ENCODE measurements at places on chromosomes 1 and 21. TPM values are rescaled to one million over a fixed set of nuclear protein-coding genes. Genes with fewer than 3 reads are reported as not detected.
A peak's percentile ranks its signal among the peaks of the same experiment; 100 is the strongest.

Gene KCNQ4
- polyA plus RNA-seq = not detected

Gene LRRC71
- not detected for polyA plus RNA-seq

Gene TMPRSS15
- not detected for polyA plus RNA-seq

Gene PLEKHN1
- polyA plus RNA-seq = 2.2 TPM

Gene SLC9C2
- not detected for polyA plus RNA-seq

Gene C1orf53
- 2.1 TPM for polyA plus RNA-seq

- H3K27ac ChIP-seq = no peak overlapping the region
Measured at GRCh38 chr1:114831276-114831994, 23.2 kb upstream of the SYCP1 start.

GRCh38 chr1:168637350-168637991 is 61.1 kb downstream of the XCL1 start:
- H3K4me3 ChIP-seq = no peak overlapping the region
- H3K27ac ChIP-seq = no peak overlapping the region

GRCh38 chr1:41418857-41419583 is 57.8 kb downstream of the FOXO6 start:
- no peak overlapping the region for H3K27ac ChIP-seq
- H3K36me3 ChIP-seq = no peaks in the 10 kb centered on the region
- no peak for DNase-seq
- H3K27me3 ChIP-seq = no peaks in the 10 kb centered on the region
- H3K4me1 ChIP-seq = no peaks in the 10 kb centered on the region

GRCh38 chr1:55854911-55855310 is 639.7 kb upstream of the USP24 start:
- H3K27me3 ChIP-seq = peaks cover 7% of the 10 kb centered on the region
- no peak overlapping the region for H3K27ac ChIP-seq
- no peak for DNase-seq
- H3K4me1 ChIP-seq = no peaks in the 10 kb centered on the region
- H3K36me3 ChIP-seq = no peaks in the 10 kb centered on the region

- no peaks in the 10 kb centered on the region for H3K4me1 ChIP-seq
- H3K27ac ChIP-seq = no peak overlapping the region
- no peak for DNase-seq
- no peak overlapping the region for H3K4me3 ChIP-seq
- H3K27me3 ChIP-seq = peaks cover 3% of the 10 kb centered on the region
Measured at GRCh38 chr21:29218749-29219148, 80.0 kb upstream of the BACH1 start.

GRCh38 chr1:206029484-206029883 is 5.8 kb upstream of the CTSE start:
- H3K27me3 ChIP-seq = peaks cover 2% of the 10 kb centered on the region
- no peak overlapping the region for H3K27ac ChIP-seq
- DNase-seq = no peak
- H3K4me1 ChIP-seq = no peaks in the 10 kb centered on the region

DNA sequence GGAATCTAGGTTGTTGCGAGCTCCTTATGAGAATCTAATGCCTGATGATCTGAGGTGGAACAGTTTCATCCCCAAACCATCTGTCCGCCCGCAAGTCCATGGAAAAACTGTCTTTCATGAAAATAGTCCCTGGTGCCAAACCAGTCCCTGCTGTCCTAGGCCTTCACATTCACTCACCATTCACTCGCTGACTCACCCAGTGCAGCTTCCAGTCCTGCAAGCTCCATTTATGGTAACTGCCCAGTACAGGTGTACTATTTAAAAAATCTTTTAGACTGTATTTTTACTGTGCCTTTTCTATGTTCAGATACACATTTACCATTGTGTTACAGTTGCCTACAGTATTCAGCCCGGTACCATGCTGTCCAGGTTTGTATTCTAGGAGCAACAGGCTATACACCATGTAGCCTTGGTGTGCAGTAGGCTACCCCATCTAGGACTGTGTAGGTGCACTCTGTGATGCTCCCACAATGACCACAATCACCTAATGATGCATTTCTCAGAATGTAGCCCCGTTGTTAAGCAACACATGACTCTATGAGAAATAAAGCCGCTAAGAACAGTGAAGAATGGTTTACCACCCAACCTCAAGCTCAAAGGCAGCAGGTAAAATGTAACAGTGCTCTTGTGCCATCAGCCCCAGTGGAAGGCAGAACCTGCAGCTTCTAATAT is 2.4 kb downstream of the ECHDC2 start:
- peak overlapping the region; percentile 17 for H3K27ac ChIP-seq
- peaks cover 7% of the 10 kb centered on the region for H3K27me3 ChIP-seq
- peaks cover 27% of the 10 kb centered on the region for H3K4me1 ChIP-seq

GRCh38 chr1:170586321-170587252 is 54.6 kb downstream of the GORAB start:
- no peak overlapping the region for H3K4me3 ChIP-seq
- peaks cover 2% of the 10 kb centered on the region for H3K27me3 ChIP-seq
- H3K4me1 ChIP-seq = no peaks in the 10 kb centered on the region
- H3K36me3 ChIP-seq = no peaks in the 10 kb centered on the region

GRCh38 chr21:15895142-15896106 is 165.6 kb downstream of the USP25 start:
- no peak overlapping the region for H3K27ac ChIP-seq
- peaks cover 5% of the 10 kb centered on the region for H3K36me3 ChIP-seq
- no peak for DNase-seq
- peaks cover 7% of the 10 kb centered on the region for H3K27me3 ChIP-seq
- H3K4me1 ChIP-seq = no peaks in the 10 kb centered on the region
- H3K4me3 ChIP-seq = no peak overlapping the region

DNA sequence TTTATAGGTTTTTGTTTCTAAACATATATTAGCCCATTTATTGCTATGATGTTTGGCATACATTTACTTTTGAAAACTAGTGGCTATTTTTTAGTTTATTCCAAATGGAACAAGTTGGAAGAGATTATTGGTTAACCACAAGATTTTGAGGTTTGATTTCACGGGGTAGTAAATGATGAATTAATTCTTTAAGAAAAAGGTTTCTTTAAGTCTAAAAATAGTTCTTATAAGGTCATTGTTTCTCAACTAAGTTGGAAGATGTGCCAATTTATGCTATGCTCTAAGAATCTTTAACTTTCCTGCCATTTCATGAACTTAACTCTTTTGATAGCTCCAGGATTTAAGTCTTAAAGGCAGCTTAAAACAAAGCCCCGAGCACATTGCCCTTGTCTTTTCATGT is 183.8 kb downstream of the LMO4 start:
- DNase-seq = no peak
- H3K27ac ChIP-seq = no peak overlapping the region
- no peaks in the 10 kb centered on the region for H3K36me3 ChIP-seq
- H3K27me3 ChIP-seq = peaks cover 2% of the 10 kb centered on the region
- no peaks in the 10 kb centered on the region for H3K4me1 ChIP-seq

GRCh38 chr1:22297999-22298398 is 153.7 kb upstream of the ZBTB40 start:
- no peak overlapping the region for H3K27ac ChIP-seq
- H3K4me3 ChIP-seq = no peak overlapping the region
- H3K27me3 ChIP-seq = peaks cover 10% of the 10 kb centered on the region
- H3K4me1 ChIP-seq = no peaks in the 10 kb centered on the region
- no peak for DNase-seq
- no peaks in the 10 kb centered on the region for H3K36me3 ChIP-seq

GRCh38 chr1:67861856-67862516 is 28.7 kb upstream of the GNG12 start:
- no peak overlapping the region for H3K27ac ChIP-seq
- H3K36me3 ChIP-seq = no peaks in the 10 kb centered on the region
- H3K4me3 ChIP-seq = no peak overlapping the region
- H3K4me1 ChIP-seq = no peaks in the 10 kb centered on the region

DNA sequence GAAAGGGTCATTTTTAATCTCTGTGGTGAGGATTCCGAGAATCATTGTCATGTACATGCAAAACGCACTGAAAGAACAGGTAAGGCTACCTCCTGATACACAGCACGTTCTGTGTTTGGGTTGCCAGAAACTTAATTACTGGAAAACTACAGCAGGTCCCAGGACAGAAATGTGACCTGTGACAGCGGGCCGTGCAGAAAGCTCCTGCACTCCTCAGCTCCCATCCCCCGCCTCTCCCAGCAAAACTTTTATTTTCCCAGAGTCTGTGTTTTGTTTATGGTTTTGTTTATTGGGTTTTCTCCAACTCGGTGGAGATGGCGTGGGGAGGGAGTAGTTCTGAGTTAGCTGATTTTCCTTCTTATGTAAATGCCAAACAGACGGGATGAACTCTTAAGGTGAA is 44.7 kb downstream of the SLC44A3 start:
- no peak for DNase-seq
- H3K27me3 ChIP-seq = no peaks in the 10 kb centered on the region
- H3K4me3 ChIP-seq = no peak overlapping the region
- no peaks in the 10 kb centered on the region for H3K4me1 ChIP-seq
- H3K36me3 ChIP-seq = no peaks in the 10 kb centered on the region

DNA sequence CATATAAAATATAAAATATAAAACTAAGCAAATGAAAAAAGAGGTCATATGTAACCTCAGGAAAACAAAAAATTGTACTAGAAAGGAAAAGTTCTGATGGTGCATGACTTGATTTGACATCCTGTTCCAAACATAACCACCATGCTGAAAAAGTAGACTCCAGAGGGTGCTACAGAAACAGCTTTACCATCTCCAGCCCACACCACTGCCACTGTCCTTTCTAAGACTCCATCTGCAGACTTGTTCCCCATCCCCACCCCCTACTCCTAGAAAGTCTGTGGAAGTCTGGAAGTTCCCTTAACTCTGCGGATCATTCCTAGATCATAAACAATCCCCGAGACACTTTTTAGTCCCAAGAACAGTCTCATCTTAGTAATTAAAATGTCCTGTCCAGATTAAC is 20.5 kb downstream of the GLIS1 start:
- no peak overlapping the region for H3K4me3 ChIP-seq
- no peak overlapping the region for H3K27ac ChIP-seq
- H3K36me3 ChIP-seq = no peaks in the 10 kb centered on the region
- DNase-seq = no peak

- H3K36me3 ChIP-seq = no peaks in the 10 kb centered on the region
- no peak overlapping the region for H3K4me3 ChIP-seq
- peaks cover 10% of the 10 kb centered on the region for H3K4me1 ChIP-seq
- no peak overlapping the region for H3K27ac ChIP-seq
Measured at GRCh38 chr1:247386687-247387086, 29.3 kb upstream of the NLRP3 start.

- H3K27me3 ChIP-seq = no peaks in the 10 kb centered on the region
- H3K4me1 ChIP-seq = no peaks in the 10 kb centered on the region
- no peaks in the 10 kb centered on the region for H3K36me3 ChIP-seq
- H3K27ac ChIP-seq = no peak overlapping the region
- DNase-seq = no peak
Measured at GRCh38 chr1:109083923-109084322, 6.6 kb upstream of the TMEM167B start.

- H3K27me3 ChIP-seq = peaks cover 5% of the 10 kb centered on the region
- no peak overlapping the region for H3K27ac ChIP-seq
- H3K4me1 ChIP-seq = peaks cover 6% of the 10 kb centered on the region
Measured at GRCh38 chr1:21820597-21821232, 8.7 kb downstream of the LDLRAD2 start.

- H3K4me1 ChIP-seq = no peaks in the 10 kb centered on the region
- H3K27me3 ChIP-seq = no peaks in the 10 kb centered on the region
- H3K27ac ChIP-seq = no peak overlapping the region
- DNase-seq = no peak
Measured at GRCh38 chr1:98700228-98700627, 38.7 kb downstream of the SNX7 start.

DNA sequence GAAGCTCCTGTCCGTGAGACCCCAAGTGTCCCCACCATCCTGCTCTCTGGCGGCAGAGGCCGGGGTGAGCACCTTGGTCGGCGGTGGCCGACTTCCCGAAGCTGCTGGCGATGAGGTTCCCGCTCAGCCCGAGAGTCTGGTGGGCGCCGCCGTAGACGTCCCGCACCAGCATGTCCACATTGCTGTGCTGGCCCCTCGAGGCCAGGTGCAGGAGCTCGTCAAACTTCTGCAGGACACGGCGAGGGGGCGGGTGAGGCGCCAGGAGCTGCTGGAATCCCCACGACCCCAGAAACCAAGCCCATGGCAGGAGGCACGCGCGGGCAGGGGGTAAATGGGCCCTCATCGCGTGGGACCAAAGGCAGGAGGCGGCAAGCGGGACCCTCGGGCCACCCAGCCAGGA is 6.7 kb downstream of the PANK4 start:
- H3K4me3 ChIP-seq = no peak overlapping the region
- H3K36me3 ChIP-seq = peaks cover 3% of the 10 kb centered on the region
- no peak overlapping the region for H3K27ac ChIP-seq
- H3K27me3 ChIP-seq = peaks cover under 1% of the 10 kb centered on the region

GRCh38 chr1:228408041-228408868 is 1.6 kb upstream of the TRIM11 start:
- no peaks in the 10 kb centered on the region for H3K36me3 ChIP-seq
- H3K27me3 ChIP-seq = peaks cover 20% of the 10 kb centered on the region
- H3K4me3 ChIP-seq = peak overlapping the region; percentile 29
- peak overlapping the region; percentile 57 for H3K27ac ChIP-seq

GRCh38 chr1:7223334-7224080 is 438.3 kb downstream of the CAMTA1 start:
- no peak overlapping the region for H3K4me3 ChIP-seq
- no peaks in the 10 kb centered on the region for H3K27me3 ChIP-seq
- no peaks in the 10 kb centered on the region for H3K4me1 ChIP-seq
- no peak overlapping the region for H3K27ac ChIP-seq
- no peaks in the 10 kb centered on the region for H3K36me3 ChIP-seq

- DNase-seq = no peak
- no peak overlapping the region for H3K4me3 ChIP-seq
- no peaks in the 10 kb centered on the region for H3K27me3 ChIP-seq
- H3K27ac ChIP-seq = no peak overlapping the region
Measured at GRCh38 chr1:44609412-44609767, 64.9 kb downstream of the TMEM53 start.

GRCh38 chr1:46457178-46457577 is 32.5 kb upstream of the DMBX1 start:
- no peak overlapping the region for H3K27ac ChIP-seq
- peaks cover 6% of the 10 kb centered on the region for H3K27me3 ChIP-seq
- H3K4me1 ChIP-seq = no peaks in the 10 kb centered on the region
- no peak overlapping the region for H3K4me3 ChIP-seq
- DNase-seq = no peak

DNA sequence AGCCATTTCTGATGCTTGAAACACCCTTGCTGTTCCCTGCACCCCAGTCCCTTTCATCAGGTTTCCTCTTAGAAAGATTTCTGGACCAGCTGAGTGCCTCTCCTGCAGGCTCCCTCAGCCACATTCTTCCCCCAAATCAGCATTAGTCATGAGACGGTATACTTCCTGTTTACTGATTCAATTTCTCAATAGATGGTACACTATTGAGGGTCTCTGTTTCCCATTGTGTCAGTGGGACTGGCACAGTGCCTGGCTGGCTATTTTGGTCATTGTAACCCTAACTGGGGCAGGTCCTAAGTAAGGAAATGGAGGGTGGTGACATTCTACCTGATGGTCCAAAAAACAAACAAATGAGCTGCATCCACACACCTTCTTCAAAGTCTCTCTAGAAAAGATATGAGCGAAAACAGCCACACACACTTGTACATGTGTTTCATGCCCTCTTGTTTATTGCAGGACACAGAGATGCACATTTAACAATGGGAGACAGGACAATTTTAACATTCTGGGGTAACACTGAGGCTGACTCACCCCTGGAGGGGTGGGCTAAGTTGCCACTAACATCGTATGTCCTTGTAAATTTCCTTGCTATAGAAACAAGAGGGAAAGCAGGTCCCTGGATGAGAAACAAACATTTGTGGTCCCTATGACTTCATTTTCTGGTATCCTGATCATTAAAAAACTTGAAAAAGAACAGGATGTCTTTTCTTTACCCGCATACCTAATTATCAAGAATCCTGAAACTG is 77.5 kb downstream of the RRAGC start:
- no peak for DNase-seq
- no peak overlapping the region for H3K27ac ChIP-seq
- H3K4me3 ChIP-seq = no peak overlapping the region
- no peaks in the 10 kb centered on the region for H3K36me3 ChIP-seq
- H3K27me3 ChIP-seq = peaks cover 17% of the 10 kb centered on the region

- DNase-seq = no peak
- H3K36me3 ChIP-seq = no peaks in the 10 kb centered on the region
- no peak overlapping the region for H3K4me3 ChIP-seq
- H3K27me3 ChIP-seq = no peaks in the 10 kb centered on the region
- H3K4me1 ChIP-seq = no peaks in the 10 kb centered on the region
Measured at GRCh38 chr1:83725735-83726360, 273.1 kb downstream of the TTLL7 start.

Data from immature natural killer cell (primary cell).